ENCODE measurements at places on chromosomes 5 and 9.

DNA sequence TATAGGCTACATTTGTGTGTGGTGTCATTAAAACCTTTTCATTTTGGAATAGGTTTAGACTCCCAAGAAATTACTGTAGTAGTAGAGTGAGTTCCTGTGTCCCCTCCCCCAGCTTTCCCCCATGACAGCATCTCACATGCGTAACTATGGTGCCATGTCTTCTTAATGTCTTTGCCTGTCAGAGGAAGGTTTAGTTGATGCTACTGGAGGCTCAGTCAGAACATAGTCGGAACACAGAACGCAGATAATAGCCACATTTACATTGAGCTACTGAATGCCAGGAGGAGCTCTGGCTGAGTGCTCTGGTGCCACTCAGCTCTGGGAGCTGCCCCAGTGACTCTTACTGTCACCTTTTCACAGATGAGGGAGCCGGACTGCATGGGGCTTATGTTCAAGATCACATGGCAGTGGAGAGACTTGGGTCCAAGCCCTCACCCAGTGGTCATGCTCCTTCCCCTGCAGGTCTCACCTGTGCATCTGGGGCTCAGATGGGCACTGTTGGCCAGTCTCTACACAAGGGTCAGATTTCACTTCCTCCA, 223.6 kb downstream of the AOPEP start:
- DNase-seq = no peak

GRCh38 chr9:14030375-14031059, 283.4 kb downstream of the NFIB start:
- no peak for DNase-seq

DNA sequence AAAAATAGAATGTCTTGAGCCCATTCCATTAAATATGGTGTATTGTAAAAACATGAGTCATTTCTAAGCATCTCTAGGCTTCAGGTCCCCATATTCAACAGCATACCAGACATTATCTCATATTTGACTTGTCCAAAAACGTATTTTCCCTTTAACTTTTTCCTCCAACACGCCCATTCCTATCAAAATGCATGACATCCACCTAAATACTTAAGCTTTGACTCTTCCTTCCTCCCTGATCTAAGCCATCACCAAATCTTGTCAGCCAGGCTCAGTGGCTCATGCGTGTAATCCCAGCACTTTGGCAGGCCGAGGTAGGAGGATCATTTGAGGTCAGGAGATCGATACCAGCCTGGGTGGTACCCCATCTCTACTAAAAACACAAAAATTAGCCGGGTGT, 23.9 kb downstream of the VCP start:
- no peak for DNase-seq

GRCh38 chr9:120284821-120285220, 295.1 kb downstream of the CDK5RAP2 start:
- DNase-seq = no peak

DNA sequence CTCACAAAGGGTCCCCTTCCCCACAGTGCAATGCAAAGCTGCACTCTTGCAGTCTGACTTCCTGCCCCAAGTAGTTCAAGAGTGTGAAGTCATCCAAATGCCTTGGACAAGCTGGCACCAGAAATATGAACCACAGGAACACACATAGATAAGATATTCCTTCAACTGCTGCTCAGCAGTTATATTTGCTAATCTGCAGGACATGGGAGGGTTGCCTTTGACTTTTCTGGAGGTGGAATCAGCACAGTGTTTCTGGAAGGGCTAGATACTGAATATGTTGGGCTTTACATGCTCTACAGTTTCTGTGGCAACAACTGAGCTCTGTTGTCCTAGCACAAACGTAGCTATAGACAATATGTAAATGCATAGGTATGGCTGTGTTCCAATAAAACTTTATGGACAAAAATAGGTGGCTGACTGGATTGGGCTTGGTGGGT, 96.7 kb upstream of the PCA3 start:
- DNase-seq = no peak
